CD4-positive, alpha-beta T cell (primary cell): ENCODE measurements at places on chromosomes 5 and 9.
A peak's percentile ranks its signal among the peaks of the same experiment; 100 is the strongest.

GRCh38 chr5:176741561-176742211 is 68.7 kb upstream of the UNC5A start:
- no peak overlapping the region for H3K27ac ChIP-seq
- peaks cover 68% of the 10 kb centered on the region for H3K27me3 ChIP-seq
- peaks cover 35% of the 10 kb centered on the region for H3K4me1 ChIP-seq
- no peak overlapping the region for H3K4me3 ChIP-seq
- no peak for DNase-seq

GRCh38 chr5:102283102-102283797 is 12.8 kb downstream of the SLCO4C1 start:
- no peak for DNase-seq
- no peak overlapping the region for H3K27ac ChIP-seq
- H3K27me3 ChIP-seq: no peaks in the 10 kb centered on the region
- no peak overlapping the region for H3K4me3 ChIP-seq
- no peaks in the 10 kb centered on the region for H3K36me3 ChIP-seq

DNA sequence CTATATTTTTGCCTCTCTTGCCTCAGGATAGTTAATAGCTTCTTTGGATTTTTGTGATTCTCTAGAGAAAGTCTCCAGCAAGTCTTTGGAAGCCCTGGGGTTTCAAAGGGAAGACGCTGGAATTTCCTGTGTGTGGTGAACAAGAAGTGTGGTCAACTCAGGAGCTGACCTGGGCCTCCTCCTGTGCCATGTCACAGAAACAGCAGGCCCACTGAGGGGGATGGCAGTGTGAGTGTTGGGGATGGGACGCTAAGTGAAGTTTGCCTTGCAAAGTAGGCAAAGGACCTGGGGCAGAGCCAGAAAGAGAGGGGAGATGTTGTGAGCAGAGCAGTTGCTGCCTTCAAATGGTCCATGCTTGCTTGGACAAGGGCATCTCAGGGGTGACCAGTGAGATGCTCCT is 226.3 kb downstream of the DMRT2 start:
- no peaks in the 10 kb centered on the region for H3K4me1 ChIP-seq
- no peaks in the 10 kb centered on the region for H3K36me3 ChIP-seq
- no peaks in the 10 kb centered on the region for H3K27me3 ChIP-seq
- no peak overlapping the region for H3K27ac ChIP-seq
- no peak for DNase-seq

DNA sequence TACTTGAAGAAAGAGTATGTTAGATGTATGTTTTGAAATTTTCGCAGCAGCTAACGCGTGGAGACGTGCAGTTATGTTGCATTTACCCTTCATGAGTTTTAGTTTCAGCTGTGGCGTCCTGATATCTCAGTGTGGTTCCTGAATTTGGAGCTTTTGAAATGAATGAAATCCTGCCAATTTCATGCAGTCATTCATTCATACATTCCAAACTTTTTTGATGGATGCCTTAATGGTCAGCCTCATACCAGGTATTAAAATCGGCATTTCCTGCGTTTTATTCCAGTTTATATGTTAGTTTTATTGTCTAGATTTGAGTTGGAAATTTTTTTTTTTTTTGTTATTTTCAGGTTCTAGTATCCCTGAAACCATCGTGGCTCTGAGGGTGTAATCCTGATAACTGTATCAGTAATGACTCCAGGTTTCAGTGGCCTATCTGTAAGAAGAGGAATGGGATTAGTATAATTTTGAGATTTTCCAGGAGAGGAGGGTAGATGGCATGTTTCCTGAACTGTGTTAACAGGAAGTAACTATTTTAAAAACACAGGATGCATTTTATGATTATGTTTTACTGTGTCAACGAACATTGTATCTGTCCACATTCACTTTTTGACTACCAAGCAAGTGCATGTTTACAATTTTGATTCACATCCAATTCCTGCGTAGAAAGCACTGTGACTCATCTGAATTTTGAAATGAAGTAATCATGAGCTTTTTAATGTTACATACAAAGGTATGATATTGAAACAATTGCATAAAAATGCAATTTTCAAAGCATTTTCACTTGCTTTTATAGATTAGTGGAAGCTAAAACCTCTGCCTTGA is 1.0 kb downstream of the FOCAD start:
- no peak for DNase-seq
- peak overlapping the region; percentile 93 for H3K4me3 ChIP-seq
- H3K27ac ChIP-seq: peak overlapping the region; percentile 50
- H3K36me3 ChIP-seq: no peaks in the 10 kb centered on the region
- H3K27me3 ChIP-seq: no peaks in the 10 kb centered on the region

- no peaks in the 10 kb centered on the region for H3K27me3 ChIP-seq
- peaks cover 16% of the 10 kb centered on the region for H3K36me3 ChIP-seq
- H3K27ac ChIP-seq: no peak overlapping the region
- no peaks in the 10 kb centered on the region for H3K4me1 ChIP-seq
Observed at GRCh38 chr9:75169623-75170022, 81.3 kb downstream of the OSTF1 start.

- no peaks in the 10 kb centered on the region for H3K27me3 ChIP-seq
- no peaks in the 10 kb centered on the region for H3K36me3 ChIP-seq
- DNase-seq: peak; percentile 52
- H3K27ac ChIP-seq: no peak overlapping the region
- H3K4me1 ChIP-seq: peaks cover 26% of the 10 kb centered on the region
Observed at GRCh38 chr5:35902046-35902672, 36.3 kb downstream of the CAPSL start.

- H3K4me3 ChIP-seq: no peak overlapping the region
- no peaks in the 10 kb centered on the region for H3K4me1 ChIP-seq
- no peak overlapping the region for H3K27ac ChIP-seq
- no peaks in the 10 kb centered on the region for H3K27me3 ChIP-seq
- no peaks in the 10 kb centered on the region for H3K36me3 ChIP-seq
Observed at GRCh38 chr9:115808695-115809094, 344.9 kb upstream of the PAPPA start.

DNA sequence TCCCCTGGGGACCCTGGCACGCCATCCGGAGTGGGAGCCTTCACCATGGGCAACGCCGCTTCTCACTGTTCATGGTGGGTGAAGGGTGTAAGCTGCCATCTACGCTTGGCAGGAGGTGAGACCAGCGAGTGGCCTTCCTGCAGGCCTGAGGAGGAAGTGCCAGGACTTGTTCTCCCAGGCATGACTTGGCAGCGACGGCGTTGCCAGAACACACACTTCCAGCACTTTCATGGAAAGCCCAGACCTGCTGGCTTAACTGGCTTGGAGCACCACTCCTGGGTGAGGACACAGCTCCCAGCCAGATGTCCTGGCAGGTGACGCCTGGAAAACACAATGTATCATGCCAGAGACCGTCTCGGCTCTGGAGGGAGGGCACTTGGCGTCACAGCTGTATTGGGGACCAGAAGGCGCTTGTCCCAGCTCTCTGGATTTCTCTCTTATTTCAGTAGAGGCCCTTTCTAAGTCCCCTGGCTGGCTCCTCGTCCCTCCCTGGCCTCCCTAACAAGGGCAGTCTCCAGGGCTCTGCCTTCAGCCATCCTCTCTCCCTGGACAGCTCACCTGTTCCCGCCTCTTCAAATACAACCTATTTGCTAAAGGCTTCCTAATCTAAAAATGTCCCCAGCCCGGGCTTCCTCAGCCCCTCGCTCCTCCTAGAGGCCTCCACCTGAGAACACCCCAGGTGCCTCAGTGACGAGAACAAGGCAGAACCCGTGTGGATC is 188.3 kb downstream of the OLFM1 start:
- H3K27ac ChIP-seq: no peak overlapping the region
- DNase-seq: no peak
- no peaks in the 10 kb centered on the region for H3K4me1 ChIP-seq

GRCh38 chr5:68771221-68771620 is 322.6 kb upstream of the SLC30A5 start:
- no peaks in the 10 kb centered on the region for H3K27me3 ChIP-seq
- no peaks in the 10 kb centered on the region for H3K36me3 ChIP-seq
- H3K27ac ChIP-seq: no peak overlapping the region
- H3K4me3 ChIP-seq: no peak overlapping the region
- DNase-seq: no peak

GRCh38 chr5:6698696-6699095 is 14.5 kb upstream of the TENT4A start:
- no peak for DNase-seq
- no peak overlapping the region for H3K27ac ChIP-seq
- H3K4me1 ChIP-seq: no peaks in the 10 kb centered on the region
- peaks cover 6% of the 10 kb centered on the region for H3K27me3 ChIP-seq

DNA sequence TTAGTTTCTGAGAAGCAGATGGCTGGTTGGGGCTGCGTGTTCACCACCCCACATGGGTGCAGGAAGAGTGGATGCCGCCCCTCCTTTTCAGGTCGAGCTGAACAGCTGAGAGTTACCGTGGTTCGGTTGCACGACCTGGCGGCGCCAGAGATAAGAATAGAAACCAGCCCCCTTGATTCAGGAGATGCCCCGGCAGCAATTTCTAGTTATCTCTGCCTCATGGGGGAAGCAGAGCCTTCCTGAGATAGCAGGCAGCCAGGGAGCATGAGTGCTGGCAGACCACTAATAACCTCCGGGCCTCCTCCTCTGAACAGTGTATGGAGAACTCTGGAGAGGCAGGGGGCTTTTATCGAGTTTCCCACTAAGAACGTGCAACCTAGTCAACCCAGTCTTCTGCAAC is 177.8 kb downstream of the NSG2 start:
- no peaks in the 10 kb centered on the region for H3K27me3 ChIP-seq
- H3K27ac ChIP-seq: no peak overlapping the region
- no peaks in the 10 kb centered on the region for H3K4me1 ChIP-seq
- H3K36me3 ChIP-seq: no peaks in the 10 kb centered on the region
- no peak for DNase-seq
- H3K4me3 ChIP-seq: no peak overlapping the region

DNA sequence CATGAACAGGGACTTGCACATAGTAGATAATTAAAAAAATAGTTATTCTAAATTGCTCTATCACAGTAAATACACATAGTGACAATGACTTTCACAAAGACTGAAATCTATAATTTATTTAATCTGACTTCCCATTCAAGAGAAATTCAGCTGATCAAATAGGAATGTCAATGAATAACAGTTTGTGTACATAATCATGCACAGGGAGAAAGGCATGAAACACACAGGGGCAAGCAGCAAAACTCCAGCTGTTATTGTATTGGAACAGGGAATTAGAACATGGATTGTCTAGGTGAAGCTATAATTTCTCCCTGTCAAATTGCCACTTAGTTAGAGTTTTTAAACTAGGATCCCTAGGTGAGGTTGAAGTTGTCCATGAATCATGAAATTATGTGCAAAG is 99.9 kb downstream of the HCN1 start:
- H3K4me1 ChIP-seq: no peaks in the 10 kb centered on the region
- no peak overlapping the region for H3K4me3 ChIP-seq
- H3K27me3 ChIP-seq: no peaks in the 10 kb centered on the region
- no peak overlapping the region for H3K27ac ChIP-seq
- no peak for DNase-seq

GRCh38 chr5:19616701-19617215 is 371.2 kb downstream of the CDH18 start:
- DNase-seq: no peak
- H3K27ac ChIP-seq: no peak overlapping the region
- H3K36me3 ChIP-seq: no peaks in the 10 kb centered on the region
- no peak overlapping the region for H3K4me3 ChIP-seq
- H3K27me3 ChIP-seq: no peaks in the 10 kb centered on the region
- H3K4me1 ChIP-seq: no peaks in the 10 kb centered on the region

- DNase-seq: peak; percentile 44
- H3K27ac ChIP-seq: no peak overlapping the region
- no peaks in the 10 kb centered on the region for H3K4me1 ChIP-seq
- H3K36me3 ChIP-seq: no peaks in the 10 kb centered on the region
- H3K4me3 ChIP-seq: no peak overlapping the region
- peaks cover 10% of the 10 kb centered on the region for H3K27me3 ChIP-seq
Observed at GRCh38 chr9:136170006-136170901, 34.7 kb downstream of the LHX3 start.

DNA sequence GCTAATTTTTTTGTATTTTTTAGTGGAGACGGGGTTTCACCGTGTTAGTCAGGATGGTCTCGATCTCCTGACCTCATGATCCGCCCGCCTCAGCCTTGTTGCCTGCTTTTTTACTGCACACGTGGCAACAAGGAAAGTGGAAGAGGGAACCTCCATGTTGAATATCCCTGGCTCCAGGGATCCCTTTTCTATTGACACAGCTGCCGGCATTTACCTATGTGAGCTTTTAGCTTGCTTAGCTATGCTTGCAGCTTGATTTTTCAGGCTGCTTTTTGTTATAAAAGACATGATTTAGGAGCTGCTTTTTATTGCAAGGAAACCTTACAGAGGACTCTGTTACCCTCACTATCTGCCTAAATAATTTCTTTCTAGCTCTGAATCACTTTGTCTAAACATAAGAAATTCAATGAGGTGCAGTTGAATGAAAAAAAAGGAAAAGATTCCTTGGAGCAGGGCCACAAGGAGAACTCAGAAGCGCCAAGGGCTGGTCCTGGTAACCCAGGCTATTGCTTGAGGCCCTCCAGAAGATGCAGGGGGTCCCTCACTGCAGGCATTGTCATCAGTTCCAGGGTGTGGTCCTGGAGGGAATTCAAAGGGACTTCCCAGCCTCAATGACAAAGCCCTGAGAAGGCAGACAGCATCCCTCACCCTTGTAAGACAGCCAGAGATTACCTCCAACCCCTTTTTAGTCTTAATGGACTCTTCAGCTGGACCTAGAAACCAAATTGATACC is 89.9 kb downstream of the SYK start:
- peaks cover 6% of the 10 kb centered on the region for H3K27me3 ChIP-seq
- H3K4me3 ChIP-seq: no peak overlapping the region
- H3K36me3 ChIP-seq: no peaks in the 10 kb centered on the region
- no peaks in the 10 kb centered on the region for H3K4me1 ChIP-seq
- H3K27ac ChIP-seq: no peak overlapping the region
- DNase-seq: no peak

GRCh38 chr9:122991370-122991830 is 42.1 kb upstream of the GPR21 start:
- no peaks in the 10 kb centered on the region for H3K27me3 ChIP-seq
- H3K36me3 ChIP-seq: peaks cover 17% of the 10 kb centered on the region

DNA sequence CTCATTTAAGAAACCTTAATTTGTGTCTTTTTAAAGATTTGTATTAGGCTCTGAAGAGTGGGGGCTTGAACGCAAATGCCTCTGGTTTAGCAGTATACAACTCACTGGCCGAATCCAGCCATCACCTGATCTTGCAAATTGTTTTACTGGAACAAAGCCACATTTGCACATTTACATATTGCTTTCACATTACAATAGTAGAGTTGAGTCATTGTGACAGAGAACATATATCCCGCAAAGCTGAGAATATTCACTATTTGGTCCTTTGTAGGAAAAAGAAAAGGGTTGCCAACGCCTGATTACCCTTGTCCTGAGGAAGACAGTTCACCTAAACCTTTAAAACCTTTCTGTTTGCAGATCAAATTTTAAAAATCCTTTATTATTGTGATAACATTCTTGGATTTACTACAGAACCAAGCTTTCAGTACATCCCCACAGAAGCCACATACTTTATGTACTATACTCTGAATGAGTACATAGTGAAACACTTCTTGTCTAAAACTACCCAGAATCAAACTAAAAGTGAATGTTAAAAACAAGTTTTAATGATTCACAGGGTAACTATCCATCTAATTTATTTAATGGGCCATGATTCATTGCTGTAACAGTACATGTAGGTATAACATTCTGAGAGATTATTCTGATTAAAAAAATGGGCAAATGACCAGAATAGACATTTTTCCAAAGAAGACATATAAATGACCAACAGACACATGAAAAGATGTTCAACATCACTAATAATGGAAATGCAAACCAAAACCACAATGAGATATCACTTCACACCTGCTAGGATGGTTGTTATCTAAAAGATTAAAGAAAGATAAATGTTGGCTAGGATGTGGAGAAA is 161.0 kb downstream of the SLC25A46 start:
- H3K4me3 ChIP-seq: no peak overlapping the region
- H3K4me1 ChIP-seq: no peaks in the 10 kb centered on the region
- peaks cover 4% of the 10 kb centered on the region for H3K27me3 ChIP-seq
- DNase-seq: no peak
- no peaks in the 10 kb centered on the region for H3K36me3 ChIP-seq
